NCI-H446 treated with DMSO at 0.1 percent for 48 hours (cell line): ENCODE measurements at places on chromosomes 7 and 10.
A peak's percentile ranks its signal among the peaks of the same experiment; 100 is the strongest.

- DNase-seq = no peak
These were observed 12.5 kb upstream of the LYZL1 start for GRCh38 chr10:29276251-29276850.

GRCh38 chr7:43220250-43220649, 107.8 kb downstream of the HECW1 start:
- DNase-seq = no peak

GRCh38 chr10:80166581-80167470, 34.3 kb downstream of the PLAC9 start:
- DNase-seq = no peak

- DNase-seq = no peak
These were observed 29.8 kb upstream of the FIGNL1 start for GRCh38 chr7:50479743-50480517.

GRCh38 chr7:44276571-44277221, 48.7 kb downstream of the CAMK2B start:
- DNase-seq = no peak

GRCh38 chr10:49617121-49618020, 3.5 kb downstream of the CHAT start:
- peak; percentile 34 for DNase-seq

DNA sequence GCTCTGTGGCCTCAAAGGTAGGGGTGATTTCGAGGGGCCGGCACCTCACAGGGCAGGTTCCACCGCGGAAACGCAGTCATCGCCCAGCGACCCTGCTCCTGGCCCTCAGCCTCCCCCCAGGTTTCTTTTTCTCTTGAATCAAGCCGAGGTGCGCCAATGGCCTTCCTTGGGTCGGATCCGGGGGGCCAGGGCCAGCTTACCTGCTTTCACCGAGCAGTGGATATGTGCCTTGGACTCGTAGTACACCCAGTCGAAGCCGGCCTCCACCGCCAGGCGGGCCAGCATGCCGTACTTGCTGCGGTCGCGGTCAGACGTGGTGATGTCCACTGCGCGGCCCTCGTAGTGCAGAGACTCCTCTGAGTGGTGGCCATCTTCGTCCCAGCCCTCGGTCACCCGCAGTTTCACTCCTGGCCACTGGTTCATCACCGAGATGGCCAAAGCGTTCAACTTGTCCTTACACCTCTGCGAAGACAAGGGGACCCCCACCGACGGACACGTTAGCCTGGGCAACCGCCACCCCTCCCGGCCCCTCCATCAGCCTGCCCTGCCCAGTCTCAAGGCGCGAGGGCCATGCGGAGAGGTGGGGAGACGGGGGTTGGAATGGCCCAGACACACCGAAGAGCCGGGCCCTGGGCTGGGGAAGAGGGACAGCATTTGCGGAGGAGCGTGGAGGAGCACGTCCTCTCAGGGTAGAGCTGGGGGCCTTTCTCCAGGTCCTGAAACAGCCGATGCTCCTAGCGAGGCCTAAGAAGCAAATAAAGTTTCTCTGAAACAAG, 6.0 kb downstream of the SHH start:
- no peak for DNase-seq

- DNase-seq = no peak
These were observed 805 bp downstream of the RASGEF1A start for GRCh38 chr10:43265799-43266721.

DNA sequence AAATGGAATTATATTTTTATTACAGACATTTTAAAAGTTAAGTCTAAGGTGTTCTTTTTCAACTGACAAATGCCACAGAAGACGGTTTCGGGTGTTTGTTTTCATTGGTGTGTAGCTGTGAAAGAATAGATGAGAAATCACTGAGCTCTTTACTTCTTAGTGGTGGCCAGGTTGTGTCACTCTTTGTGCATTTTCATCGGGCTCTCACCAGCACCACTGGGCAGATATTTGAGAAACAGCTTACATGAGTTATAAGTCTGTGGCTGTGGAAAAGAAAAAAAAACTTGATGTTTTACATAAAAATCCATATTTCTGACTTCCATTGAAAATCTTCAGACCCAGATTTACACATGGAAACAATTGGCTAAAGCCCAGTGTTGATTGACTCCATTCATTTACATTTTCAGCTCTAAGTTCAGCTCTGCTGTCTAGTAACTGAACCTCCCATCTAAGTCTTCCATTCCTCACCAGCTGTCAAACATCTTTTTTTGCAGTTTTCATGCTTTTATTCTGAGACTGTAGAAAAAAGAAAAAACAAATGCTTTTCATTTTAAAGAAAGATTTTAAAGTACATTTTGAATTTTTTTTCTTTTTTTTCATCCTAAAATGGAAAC, 22.3 kb downstream of the CABCOCO1 start:
- no peak for DNase-seq

DNA sequence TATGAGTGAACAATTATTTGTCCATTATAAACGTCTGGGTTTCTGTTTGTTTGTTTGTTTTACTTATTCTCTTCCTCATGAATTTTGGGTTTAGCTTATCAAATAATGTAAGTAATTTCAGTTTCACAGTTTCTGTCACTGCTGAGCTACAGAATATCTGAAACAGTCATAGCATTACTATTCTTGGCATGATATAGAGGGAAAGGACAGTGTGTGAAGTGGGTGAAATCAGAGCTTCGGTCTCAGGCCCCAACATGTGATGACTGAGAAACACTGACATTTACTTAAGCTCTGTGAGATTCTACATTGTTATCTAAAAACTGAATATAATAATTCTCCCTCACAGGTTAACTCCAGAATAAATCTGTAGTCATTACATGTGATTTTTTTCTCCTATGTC, 8.8 kb upstream of the OR6V1 start:
- no peak for DNase-seq
